Heart right ventricle (tissue), 16 donors: ENCODE measurements at places on chromosomes 11 and 22.
A peak's percentile ranks its signal among the peaks of the same experiment; 100 is the strongest.

GRCh38 chr11:69220561-69221051, 64.9 kb downstream of the SMIM38 start:
- DNase-seq = peak; percentile 1

DNA sequence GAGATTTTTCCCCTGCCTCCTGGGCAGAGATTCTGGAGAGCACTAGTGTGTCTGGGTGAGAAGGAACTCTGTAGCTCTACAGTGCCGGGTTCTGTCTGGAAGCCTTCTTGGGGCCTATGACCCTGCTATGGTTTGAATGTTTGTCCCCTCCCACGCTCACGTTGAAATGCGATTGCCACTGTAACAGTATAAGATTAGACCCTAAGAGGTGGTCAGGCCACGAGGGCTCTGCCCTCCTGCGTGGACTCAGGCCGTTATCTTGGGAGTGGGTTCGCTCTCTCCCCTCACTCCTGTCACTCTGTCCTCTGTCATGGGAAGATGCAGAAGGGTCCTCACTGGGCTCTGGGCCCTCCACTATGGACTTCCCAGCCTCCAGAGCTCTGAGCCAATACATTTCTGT, 3.5 kb downstream of the AP5B1 start:
- DNase-seq = no peak

DNA sequence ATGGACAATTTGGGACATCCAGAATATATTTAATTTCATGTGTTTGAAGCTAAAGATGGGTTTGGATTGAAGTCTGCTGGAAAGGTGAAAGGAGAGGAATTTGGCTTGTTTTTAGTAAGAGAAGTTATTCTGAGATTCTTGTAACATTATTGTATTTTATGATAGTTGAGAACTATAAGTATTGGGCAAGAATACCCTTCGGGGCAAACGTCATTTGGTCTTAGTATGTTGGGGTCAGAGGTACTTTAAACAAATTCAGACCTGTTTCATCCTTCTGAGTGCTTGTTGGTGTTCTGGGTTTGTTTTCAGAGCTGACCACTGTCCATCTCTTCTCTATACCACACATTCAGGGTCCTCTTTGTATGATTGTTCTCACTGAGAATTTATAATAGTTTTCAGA, 19.5 kb downstream of the PANX1 start:
- no peak for DNase-seq

- DNase-seq = no peak
These were observed 595.3 kb downstream of the OPCML start for GRCh38 chr11:132937016-132937415.

DNA sequence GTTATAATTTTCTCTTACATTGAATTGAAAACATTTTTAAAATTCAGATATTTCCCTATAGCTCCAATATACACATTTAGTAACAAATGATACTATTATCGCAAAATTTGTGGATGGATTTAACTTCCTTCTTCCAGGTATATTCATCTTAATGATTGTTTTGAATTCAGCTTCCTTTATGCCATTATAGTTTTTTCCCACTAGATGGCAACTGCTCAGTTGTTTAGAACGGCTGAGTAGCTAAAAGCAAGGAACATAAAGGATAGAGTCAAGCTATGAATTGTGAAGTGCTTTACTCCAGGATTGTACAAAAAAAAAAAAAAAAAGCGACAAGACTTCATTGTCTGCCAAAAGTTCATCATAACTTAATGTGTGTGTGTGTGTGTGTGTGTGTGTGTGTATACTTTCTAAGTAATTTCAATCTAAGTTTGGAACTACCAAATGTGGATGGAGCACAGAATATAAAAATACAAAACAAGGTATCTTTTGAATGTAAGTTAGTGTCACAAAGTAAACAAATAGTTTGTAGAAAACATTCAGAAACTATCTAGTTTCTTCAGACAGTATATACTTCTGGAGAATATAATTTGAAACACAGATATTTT, 846.4 kb downstream of the DLG2 start:
- no peak for DNase-seq

DNA sequence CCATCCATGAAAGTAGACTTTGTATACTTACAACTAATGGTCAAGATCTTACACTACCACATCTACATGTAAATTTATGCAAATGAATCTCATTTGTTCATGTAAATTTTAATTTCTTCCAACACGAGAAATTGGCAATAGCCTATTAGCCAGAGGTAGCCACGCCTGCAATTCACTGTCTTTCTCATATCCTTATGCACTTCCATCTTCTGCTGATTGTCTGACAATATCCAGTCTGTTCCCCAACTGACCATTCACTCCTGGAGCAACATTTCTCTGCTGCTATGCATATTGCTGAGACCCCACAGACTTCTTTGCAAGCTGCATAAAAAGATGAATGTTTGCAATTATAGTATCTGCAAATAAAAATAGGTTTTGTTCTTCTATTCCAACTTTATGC, 2.5 kb downstream of the NNMT start:
- DNase-seq = no peak

- no peak for DNase-seq
These were observed 581.4 kb downstream of the KCNA4 start for GRCh38 chr11:29435421-29435820.

- no peak for DNase-seq
These were observed 51.7 kb downstream of the GRAMD4 start for GRCh38 chr22:46671824-46672432.

- no peak for DNase-seq
These were observed 191.8 kb upstream of the E2F8 start for GRCh38 chr11:19432370-19433061.

DNA sequence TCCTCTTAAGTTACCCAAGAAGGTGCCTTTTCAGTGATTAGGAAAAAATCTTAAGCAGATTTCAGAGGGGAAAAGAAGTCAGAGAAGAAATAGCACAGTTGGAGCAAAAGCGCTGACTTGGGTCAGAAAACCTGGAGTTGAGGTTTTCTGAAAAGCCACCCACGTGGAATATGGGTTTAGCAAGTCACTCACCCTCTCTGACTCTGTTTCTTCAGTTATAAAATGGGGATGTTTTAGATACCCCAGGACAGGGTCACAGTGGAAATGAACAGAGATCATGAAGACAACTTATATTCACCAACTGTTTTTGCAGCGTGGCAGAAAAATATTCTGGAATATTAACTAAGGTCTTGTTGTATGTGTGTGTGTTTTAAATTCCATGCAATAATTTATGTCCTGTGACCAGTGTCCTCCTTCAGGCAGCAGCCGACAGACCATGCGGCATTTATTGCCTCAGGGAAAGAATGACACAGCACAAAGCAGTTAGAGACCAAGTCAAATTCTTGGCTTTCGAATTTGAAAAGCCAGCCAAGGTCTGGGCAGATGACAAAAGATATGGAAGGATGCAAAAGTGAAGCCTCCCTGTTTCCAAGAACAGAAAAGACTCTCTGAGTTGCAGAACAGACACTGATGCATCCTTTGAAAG, 119.9 kb downstream of the MIAT start:
- DNase-seq = no peak

DNA sequence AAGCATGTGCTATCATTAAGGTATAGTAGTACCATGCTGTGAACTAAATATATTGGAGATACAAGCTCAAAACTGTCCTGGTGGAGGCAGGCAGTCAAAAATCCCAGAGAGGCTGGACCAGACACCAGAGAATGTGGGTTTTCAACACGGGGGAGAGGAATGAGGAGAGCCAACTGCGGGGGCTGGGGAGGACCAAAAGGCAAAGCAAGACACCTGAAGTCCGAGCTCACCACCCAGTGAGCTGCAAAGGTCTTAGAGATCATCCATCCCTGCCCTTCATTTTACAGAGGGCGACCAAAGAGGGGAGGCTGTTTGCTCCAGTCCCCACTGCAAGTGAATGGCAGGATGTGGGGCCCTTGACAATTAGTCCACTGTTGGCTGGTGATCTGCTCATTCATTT, 10.0 kb downstream of the RIBC2 start:
- DNase-seq = no peak

DNA sequence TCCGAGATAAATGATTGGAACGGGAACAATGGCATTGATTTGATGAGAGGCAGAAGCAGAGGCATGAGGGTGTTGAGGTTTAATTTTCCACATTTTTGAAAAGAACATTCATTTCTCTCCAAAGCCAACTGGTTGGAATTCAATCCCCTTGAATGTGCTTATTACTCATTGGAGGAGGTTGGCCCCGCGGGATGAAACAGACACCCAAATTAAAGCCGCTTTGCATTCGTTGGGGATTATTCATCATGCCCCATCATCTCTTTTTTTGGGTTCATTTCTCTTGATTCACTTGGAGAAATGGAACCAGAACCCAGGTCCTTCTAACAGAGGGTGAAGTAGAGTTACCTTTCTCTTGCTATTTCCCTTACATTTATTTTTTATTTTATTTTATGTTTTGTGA, 47.6 kb upstream of the PARVG start:
- no peak for DNase-seq
